ENCODE measurements at places on chromosomes 6 and 20.

- no peak for DNase-seq
These were observed 210.1 kb upstream of the HDDC2 start for GRCh38 chr6:125511809-125512396.

- DNase-seq = peak; percentile 70
These were observed 41.6 kb downstream of the CCN2 start for GRCh38 chr6:131909408-131910218.

DNA sequence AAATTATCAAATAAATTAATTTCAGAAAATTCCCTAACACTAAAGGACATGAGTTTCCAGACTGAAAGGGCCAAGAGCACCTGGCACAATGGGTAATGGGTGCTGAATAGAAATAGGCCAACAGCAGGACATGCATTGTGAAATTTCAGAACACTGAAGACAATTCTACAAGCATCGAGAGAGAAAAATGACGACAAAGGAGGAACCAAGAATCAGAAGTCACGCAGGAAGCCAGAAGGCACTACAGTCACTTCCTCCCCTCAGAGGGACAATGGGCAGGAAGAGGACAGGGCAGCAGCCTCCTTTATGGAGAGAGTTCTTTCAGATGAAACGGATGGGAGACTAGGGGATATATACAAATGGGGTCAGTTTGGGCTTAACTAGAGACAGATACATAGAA lies 29.6 kb downstream of the PCNA start:
- DNase-seq = peak; percentile 32

GRCh38 chr20:50153153-50153499 lies 397 bp downstream of the PEDS1 start:
- DNase-seq = no peak

- DNase-seq = no peak
These were observed 21.3 kb downstream of the HLA-E start for GRCh38 chr6:30510419-30511168.

DNA sequence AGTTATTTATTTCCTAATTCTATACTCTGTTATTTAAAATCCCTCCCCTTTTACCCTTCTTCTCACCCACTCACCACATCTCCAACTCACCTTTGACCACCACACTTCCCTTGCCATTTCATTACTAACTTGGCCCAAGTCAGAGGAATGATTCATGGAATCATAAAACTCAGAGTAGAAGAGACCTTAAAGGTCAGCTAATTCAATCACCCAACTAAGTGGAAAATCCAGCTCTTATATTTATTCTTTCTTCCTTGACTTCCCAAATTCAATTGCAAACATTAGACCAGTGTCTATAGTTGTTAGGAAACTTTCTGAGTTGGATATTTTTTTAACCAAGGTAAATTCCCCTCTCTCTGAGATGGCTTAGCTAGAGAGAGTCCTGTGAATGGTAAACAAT lies 26.5 kb upstream of the HEY2 start:
- DNase-seq = no peak

Measured in CD4-positive, alpha-beta T cell treated with Interleukin-6 for 4 hours (primary cell).